H9 (cell line): ENCODE measurements at places on chromosomes 3 and 15. TPM values are rescaled to one million over a fixed set of nuclear protein-coding genes. Genes with fewer than 3 reads are reported as not detected.

The A4GNT gene
- not detected in 2 replicates for total RNA-seq

The NCEH1 gene
- 2.3 and 3.5 TPM in 2 replicates for total RNA-seq

The RASL12 gene
- total RNA-seq: 7.5 and 7.7 TPM in 2 replicates

DNA sequence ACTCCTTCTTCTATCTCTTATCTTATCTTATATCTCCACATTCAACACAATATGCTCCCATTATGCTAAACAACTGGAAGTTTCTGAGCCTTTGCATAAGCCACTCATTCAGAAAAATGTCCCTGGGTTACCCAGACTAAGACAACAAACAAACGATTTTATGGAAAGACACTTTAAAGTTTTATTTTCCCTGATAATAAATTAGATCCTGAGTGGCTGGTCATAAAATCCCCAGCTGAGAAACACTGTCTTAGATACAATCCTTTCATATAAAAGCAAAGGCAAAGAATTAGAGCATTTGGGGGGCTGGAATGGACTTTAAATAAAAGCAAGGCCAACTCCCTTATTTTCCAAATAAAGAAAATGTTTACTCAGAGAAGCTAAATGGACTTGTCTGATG is 322.3 kb downstream of the GBE1 start:
- DNase-seq: no peak

DNA sequence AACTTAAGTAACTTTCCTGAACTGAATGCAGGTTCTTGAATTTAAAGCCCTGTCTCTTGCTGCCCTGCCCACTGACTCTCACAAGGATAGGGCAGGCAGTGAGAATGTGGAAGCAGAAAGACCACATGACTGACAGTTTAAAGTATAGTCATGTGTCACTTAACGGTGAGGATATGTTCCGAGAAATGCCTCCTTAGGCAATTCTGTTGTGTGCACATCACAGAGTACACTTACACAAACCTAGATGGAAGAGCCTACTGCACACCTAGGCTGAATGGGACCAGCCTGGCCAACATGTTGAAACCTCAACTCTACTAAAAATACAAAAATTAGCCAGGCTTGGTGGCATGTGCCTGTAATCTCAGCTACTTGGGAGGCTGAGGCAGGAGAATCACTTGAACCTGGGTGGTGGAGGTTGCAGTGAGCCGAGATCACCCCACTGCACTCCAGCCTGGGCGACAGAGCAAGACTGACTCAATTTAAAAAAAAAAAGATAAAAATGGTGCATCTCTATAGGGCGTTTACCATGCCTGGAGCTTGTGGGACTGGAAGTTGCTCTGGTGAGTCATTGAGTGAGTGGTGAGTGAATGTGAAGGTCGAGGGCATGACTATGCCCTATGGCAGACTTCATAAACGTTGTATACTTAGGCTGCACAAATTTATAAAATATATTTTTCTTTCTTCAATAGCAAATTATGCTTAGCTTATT is 18.9 kb upstream of the COPG1 start:
- DNase-seq: no peak

DNA sequence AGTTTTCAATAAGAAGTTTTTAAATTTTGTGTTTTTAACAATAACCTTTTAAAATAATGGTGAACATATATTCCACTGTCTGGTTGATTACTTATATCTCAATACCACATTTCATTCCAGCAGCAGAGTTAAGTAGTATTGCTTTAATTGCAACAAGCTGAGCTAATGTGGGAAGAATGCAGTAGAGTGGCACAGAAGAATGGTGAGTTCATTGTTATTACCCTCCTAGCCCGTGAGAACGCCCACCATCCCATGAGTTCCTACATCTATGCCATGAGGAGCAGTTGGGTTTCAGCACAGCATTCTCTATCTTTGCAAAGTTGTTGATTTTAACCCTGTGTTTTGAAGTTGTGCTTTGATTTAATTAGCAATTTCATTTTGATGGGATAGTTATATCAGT is 17.8 kb upstream of the NR2E3 start:
- no peak for DNase-seq

DNA sequence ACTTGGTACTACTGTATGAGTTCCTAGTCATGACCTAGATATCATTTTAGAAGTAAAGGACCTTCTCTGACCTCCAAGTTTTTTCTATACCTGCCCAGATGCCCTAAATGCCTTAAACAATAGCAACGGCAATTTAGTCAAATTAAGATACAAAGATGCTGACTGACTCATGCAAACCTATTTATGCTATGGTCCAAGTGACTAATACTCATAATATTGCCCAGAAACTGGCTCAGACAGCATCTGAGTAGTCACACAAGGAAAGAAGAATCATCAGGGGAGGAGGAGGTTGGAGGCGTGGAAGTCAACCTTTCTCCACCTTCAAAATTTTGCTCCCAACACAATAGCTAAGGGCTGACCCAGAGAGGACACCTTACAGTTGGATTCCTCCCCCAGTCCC is 6.8 kb downstream of the FYCO1 start:
- DNase-seq: no peak

DNA sequence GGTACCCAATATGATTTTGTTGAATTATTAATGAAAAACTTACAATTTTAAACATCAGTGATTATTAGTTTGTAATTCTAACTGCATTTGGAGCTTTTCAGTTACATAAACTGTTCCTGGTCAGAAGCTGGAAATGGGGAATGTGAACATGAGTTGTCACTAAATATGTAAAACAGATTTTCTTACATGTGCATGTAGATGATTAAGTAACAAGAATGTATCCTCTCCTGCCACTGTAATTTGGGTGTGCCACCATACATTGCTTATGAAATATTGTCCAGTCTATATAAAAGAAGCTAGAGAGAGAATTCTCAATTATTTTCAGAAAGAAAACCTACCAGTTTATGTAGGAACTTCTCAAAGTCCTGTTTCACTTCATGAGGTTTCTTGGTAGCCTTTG is 91.6 kb upstream of the FGF7 start:
- no peak for DNase-seq

- no peak for DNase-seq
Measured at GRCh38 chr3:98956008-98956407, 54.5 kb upstream of the DCBLD2 start.

- DNase-seq: no peak
Measured at GRCh38 chr3:56113231-56113630, 355.0 kb downstream of the ERC2 start.

GRCh38 chr15:42182961-42183360 is 25.1 kb downstream of the VPS39 start:
- DNase-seq: no peak

- no peak for DNase-seq
Measured at GRCh38 chr15:48553559-48553958, 92.0 kb downstream of the FBN1 start.

DNA sequence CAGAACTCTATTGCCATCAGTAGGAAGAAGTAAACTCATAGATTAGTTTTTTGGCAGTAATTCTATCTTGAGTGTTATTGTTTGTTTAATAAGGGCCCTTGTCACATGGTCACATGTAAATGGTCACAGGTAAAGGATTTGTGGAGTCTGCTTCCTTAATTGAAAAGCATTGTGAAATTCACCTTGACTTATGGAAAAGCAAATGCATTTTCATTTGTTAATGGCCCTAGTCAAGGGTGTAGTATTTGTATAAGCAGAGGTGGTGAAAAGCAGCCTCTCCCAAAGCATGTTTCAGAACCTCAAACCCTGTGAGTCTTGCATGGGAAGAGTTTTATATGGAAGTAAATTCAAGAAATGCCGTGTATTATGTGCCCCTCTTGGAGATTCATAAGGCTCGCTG is 197.5 kb upstream of the NR2E3 start:
- DNase-seq: no peak

GRCh38 chr15:38253351-38253781 is 730 bp downstream of the SPRED1 start:
- DNase-seq: no peak

The STRA6 gene
- total RNA-seq: 11.2 and 12.8 TPM in 2 replicates

DNA sequence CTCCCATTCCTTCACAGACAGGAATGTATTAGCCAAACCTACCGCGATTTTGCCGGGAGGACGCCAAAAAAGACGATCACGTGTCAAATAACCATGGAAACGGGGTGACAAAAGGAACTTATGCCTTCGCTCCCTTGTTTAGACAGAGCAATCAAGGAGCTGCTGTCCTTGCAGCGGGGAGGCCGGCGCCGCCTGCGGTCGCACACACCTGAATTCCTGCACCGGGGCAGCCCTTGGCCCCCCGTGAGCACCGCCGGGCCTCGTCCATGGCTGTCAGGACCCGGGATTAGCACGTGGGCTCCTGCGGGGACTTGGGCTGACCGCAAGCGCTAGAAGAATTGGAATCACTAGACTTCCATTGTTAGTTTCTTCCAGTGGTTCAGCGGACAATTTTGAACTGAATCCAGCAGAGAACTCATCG is 193.1 kb downstream of the SHQ1 start:
- peak; percentile 91 for DNase-seq

DNA sequence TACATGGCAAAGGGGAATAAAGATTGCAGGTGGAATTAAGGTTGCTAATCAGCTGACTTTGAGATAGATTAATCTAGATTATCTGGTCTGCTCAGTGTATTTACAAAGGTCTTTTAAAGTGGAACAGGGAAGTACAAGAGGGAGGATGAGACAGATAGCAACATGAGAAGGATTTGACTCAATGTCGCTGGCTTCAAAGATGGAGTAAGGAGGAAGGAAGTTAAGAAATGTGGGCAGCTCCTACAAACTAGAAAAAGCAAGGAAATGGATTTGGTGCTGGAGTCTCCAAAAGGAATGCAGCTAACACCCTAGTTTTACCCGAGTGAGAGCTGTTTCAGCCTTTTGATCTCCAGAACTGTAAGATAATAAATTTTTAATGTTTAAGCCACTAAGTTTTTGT is 180.7 kb upstream of the TTC14 start:
- DNase-seq: no peak
